ENCODE measurements at places on chromosomes 4 and X.

- DNase-seq: no peak
These were observed 9.3 kb downstream of the PAGE4 start for GRCh38 chrX:49838374-49838773.

DNA sequence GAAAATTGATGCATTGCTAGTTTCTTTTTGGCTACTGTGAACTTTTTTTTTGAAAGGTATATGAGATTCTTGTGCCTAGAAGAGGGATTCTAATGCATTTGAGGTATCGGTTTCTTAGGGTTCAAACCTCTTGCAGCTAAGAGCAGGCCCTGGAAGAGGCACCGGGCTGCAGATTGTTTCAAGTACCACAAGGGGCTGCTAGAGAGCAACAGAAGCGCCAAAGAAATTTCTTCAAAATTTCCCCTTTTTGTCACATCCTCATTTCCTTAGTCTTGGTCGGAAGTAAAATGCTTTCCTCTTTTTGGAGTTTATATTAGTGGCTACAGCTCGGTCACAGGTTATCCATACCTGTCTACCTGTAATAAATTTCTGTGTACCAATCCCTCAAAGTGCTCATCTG, 89.8 kb downstream of the PDGFRA start:
- no peak for DNase-seq

DNA sequence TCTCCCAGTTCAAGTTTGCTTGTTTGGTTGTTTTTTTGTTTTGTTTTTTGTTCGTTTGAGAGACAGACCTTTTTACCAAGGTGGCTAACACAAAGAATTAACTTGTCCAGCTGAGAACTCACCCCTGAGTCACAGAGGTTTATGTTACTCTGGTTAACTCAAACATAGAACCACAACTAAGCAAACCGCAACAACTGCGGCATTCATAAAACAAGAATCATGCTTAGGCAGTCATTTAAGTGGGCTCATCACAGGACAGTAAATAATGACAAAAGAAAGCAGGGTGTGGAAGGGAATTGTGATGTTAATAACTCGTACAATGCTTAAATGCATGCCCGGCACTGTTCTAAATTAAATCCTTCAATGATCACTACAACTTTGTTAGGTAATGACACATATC, 24.7 kb upstream of the IL13RA1 start:
- DNase-seq: no peak

DNA sequence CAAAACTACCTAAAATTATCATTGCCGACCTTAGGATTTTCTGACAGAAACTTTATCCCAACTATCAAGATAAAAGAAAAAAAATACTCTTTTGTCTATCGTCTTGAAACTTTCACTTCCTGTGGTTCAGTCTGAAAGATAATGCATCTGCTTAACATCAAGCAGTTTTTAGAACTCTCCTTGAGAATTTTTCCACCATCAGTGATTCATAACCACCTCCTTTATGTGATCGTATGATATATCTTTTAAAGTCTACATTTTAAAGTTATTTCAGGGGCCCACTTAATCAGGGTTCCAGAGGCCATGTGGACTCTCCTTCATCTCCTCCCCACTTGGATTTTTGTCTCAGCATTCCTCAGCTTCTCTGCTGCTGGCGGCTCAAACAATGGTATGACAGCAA, 272.8 kb upstream of the TENM3 start:
- no peak for DNase-seq

DNA sequence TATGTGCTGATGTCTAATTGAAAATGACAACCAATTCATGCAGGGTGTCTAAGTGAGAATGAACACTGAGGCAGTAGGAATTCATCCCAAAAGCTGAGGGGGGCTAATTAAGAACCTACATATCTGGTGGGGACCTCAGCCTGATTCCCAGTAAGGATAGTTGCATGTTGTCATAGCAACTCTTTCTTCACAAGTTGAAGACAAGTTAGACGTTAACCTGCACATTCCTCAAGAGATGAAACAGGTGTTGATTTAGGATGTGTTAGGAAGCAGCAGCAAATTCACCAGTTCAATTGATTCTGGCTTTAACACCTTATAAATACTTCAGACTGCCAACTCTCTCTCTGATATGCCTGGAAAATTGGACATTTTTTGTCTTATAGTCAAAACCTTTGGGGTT, 7.3 kb downstream of the FNIP2 start:
- no peak for DNase-seq

GRCh38 chr4:72365981-72366380, 203.0 kb downstream of the ADAMTS3 start:
- no peak for DNase-seq

DNA sequence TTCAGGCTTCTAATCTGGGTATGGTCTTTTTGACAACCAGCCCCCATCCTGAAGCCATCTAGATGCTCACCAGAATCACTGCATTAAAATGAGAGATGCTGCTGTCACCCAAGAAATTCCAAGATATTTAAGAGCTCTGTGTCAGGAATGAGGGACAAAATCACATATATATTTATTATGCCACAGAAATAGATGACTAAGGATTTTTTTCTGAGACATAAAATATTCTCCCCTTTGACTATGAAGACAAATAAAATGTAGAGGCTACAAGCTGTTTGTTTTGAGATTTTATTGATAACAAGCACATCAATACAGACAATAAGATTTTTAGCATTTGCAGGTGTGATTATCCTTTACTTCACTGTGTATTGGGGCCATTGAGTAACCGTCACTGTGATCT, 77.4 kb downstream of the COMMD8 start:
- DNase-seq: no peak

DNA sequence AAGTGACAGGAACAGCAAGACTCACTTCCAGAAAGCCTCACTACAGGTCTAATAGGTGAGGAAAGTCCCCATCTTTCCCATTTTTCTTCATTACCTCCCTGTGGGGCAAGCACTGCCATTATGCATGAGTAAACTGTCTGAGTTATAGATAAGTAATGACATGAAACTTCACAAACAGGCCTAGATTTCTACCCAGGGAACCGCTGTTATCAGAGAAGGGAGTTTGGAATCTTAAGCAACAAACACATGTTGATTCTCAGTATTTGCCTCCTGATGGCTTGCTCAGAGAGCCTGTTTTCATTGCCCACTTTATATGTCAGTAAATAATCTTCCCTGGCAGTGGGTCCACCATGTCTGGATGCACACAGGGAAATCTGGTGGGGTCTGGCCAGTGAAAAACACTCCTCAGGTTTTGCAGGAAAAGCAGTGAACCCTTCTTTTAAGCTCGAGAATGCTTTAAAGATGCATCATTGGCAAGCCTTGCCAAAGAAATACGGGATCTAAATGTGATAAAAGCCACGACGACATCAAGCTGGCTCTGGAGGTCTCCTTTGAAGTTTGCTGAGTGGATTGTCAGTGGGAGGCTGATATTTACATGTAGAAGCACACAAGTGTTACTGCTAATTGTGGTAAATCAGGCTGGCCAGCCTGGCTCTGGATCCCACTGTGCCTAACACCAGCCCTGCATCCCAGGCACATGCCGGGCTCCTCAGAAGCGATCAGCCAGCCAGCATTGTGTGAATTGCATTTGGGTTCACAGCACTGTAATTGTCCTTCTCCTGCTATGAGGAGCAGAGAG, 25.2 kb downstream of the PDGFRA start:
- no peak for DNase-seq

- no peak for DNase-seq
These were observed 53.0 kb downstream of the SEPTIN11 start for GRCh38 chr4:77002321-77003107.

DNA sequence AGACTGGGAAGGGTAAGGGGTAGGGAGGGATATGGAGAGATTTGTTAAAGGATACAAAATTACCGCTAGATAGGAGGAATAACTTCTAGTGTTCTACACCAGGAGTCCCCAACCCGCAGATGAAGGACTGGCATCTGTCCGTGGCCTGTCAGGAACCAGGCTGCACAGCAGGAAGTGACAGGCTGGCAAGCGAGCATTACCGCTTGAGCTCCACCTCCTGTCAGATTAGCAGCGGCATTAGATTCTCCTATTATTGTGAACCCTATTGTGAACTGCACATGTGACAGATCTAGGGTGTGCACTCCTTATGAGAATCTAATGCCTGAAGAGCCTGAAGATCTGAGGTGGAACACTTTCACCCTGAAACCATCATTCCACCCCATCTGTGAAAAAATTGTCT, 27.9 kb upstream of the BBS7 start:
- no peak for DNase-seq

DNA sequence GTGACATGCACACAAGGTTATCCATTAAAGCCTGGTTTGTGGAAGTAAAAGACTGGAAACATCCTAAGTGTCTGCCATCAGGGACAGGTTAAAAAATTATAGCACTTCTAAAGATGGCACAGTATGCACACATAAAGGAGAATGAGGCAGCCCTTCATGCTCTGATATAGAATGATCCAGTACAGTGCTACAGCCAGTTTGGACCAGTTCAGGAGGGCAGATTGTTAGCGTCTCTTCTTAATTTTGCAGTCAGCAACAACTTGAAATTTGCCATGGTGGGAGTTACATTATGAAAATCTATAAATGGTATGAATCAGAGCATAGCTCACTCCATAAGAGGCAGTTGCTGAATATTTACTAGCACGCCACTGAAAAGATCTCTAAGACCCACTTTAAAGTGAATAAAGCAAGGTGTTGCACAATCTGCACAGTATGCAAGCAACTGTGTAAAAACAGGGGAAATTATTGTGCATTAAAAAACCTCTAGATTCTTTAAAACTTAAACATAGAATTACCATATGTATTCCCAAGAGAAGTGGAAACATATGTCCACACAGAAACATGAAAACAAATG, 20.3 kb upstream of the SOD3 start:
- no peak for DNase-seq

GRCh38 chr4:154211506-154211905, 280.1 kb downstream of the DCHS2 start:
- no peak for DNase-seq

- peak; percentile 49 for DNase-seq
These were observed at the start of gene VEGFC for GRCh38 chr4:176792326-176793059. TSS of gene VEGFC (minus strand) at chr4:176792922. CDS start at chr4:176792311, 611 bp downstream.

GRCh38 chr4:85675076-85676049, 200.4 kb downstream of the ARHGAP24 start:
- DNase-seq: no peak

- no peak for DNase-seq
These were observed 317.9 kb downstream of the RAB28 start for GRCh38 chr4:13166214-13166613.

DNA sequence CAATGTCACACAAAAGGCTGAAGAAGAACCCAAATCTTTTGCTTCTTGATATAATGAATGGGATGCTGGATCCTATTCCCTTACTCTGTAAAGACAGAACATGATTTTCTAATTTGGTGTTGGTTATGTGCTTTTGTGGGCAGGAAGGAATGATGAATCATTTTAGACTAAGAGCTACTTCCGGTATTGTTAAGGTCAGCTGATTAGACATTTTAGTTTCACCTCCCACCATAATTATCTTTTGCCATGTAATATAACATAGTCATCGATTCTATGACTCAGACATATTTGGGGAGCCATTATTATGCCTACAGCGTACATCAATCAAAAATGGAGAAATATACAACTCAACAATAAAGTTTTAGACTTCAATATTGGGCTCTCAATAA, 265.3 kb downstream of the ZNF674 start:
- no peak for DNase-seq

GRCh38 chr4:48490012-48490679, at the start of gene ZAR1:
TSS of gene ZAR1 (plus strand) at chr4:48490252. CDS start at chr4:48490292, 40 bp downstream.
- no peak for DNase-seq

DNA sequence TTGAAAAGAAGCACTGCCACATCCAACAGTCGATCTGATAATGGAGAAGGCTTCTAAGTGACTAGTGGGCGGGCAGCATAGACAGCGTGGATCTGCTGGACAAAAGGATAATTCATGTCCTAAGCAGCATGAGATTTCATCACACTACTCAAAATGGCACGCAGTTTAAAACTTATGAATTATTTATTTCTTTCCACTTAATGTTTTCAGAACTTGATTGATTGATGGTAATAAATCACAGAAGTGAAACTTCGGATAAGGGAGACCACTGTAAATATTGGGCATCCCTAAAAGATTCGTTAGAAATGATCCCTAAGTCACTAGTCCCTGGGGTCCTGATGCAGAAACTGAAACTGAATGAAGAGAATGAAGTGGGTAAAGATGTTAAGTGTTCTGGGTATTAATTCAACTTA, 93.0 kb upstream of the ANK2 start:
- no peak for DNase-seq

DNA sequence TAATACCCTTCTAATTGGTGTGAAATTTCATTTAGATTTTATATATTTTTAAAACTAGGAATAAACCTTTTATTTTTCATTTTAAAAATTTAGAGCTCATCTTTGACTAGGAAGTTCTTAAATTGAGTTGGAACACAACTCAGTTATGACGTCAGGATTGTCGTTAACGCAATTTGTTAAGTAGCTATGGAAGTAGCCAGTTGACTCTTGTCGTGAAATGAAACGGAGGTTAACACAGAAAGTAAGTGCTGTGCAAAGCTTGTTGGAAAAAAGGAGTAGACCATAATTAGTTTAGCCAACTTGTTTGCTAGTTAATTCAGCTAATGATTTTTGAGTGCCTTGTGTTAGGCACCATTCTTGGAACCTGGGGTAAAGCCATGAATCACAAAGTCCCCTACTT, 18.3 kb downstream of the LARP7 start:
- no peak for DNase-seq

DNA sequence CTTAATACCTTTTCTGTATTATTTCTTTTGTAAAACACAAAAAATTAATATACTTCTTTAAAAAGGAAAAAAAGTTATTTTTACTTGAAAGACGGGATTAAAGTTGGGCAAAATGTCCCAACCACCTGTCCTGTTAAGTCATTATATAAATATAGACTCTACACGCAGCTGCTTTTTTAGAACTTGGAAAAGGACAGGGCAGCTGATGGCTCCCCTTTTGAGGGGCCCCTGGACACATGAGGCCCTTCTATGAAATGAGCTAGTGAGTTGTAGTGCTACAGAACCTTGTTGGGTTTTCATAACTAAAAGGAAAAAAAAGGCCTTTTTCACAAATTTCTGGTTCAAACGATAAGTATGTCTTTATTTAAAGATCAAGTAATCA, 600 bp upstream of the BEX2 start:
- DNase-seq: no peak

Measured in T1000 (cell line).